ENCODE measurements at places on chromosomes 12 and 14.

DNA sequence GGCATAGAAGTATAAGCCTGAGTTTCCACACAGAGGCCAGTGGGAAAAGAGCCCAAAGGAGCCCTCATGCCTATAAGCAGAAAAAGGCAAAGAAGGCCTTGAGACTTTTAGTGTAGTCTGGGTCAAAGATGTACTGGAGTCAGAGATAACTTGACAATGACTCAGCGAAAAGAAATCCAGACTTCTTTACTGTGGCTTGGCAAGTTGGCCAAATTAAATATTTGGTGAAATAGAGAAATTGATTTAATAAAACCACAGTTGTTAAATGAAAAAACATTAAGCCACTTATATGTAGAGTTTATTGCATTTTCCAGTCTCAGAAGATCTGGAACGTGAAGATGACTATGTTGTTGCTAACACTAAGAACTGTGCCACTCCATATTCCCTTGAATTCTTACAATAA, 105.1 kb downstream of the TMTC3 start:
- DNase-seq = peak; percentile 97

DNA sequence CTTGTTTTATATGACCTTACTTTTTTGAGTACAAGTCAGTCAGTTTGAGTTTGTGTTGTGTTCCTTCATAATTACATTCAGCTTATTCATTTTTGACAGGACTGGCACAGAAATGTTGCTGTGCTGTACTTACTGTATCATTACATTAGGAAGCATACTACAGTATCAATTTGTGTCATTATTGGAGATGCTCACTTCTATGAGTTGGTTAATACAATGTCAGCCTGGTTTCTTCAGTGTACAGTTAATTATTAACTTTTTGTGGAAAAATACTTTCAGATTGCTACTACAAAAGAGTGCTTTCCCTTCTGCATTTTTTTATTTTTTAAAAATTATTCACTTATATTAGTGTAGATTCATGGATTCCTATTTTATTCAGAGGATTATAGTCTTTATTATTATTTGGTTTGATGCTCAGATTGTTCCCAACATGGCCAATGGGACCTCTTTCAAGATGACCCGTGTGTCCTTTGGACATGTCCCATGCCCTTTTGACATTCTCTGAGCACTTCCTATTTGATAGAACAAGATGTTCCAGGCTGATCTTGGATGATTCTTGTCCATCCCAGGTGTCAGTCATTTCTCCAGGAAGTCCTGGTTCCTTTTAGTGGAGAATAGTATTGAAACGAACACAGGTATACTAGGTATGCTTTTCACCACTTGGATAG, 66.6 kb downstream of the MON2 start:
- no peak for DNase-seq

GRCh38 chr12:82176761-82177490, 181.3 kb downstream of the CCDC59 start:
- peak; percentile 43 for DNase-seq

DNA sequence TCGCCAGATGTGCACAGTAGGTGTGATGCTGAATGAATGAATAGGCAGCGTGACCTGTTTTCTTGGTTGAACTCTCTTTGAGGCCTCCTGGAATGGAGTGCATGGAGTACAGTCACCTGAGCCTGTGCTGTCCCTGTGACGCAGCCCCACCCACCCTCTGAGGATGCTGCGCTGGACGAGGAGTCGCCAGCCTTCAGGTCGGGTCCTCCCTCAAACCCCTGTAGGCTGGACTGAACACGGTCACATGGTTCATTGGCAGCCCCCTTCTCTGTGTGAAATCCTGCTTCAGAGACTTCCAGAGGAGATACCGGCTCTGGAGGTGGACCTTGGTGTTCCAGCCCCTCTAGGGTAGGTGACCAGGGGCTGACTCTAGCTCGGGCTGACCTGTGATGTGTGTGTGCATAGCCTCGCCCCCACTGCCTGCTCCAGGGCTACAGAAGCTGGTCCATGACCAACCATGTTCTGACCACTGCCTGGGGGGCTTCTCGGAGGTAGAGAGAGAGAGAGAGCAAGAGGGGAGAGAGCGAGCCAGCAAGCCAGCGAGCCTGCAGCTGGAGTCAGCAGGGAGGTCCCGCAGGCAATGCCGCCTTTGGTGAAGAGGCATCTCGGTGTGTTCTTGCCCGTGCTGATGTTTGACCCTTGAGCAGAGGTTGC, 158.0 kb upstream of the RTL1 start:
- DNase-seq = no peak

GRCh38 chr14:92651758-92652406, 96.5 kb downstream of the LGMN start:
- no peak for DNase-seq

DNA sequence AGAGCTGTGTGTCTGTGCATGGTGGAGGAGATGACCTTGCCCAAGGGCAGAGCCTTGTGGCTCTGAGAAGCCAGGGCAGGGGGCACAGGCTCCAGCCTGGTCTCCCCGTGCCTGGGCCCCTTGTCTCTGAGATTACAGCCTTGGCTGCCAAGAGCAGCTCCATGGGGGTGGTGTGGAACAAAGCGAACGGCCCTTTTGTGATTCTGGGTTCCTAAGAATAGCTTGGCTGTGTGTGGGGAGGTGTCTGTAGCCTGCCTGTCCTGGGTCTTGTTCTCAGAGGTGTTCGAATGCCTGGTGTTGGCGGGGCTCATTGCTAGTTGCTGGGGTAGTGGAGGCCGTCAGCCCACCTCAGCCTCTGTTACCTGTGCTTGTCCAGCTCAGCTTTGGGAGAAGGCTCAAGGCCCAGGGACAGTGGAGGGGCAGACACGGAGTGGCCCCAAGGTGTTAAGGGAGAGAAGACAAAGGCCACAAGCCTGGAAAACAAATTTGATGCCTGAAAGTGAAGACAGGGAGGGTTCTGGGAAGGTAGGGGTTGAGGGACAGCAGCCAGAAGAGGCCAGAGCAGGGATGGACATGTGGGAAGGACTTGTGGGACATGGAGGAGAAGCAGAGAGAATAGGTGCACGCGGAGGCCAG, 7.4 kb upstream of the MYH7 start:
- no peak for DNase-seq

DNA sequence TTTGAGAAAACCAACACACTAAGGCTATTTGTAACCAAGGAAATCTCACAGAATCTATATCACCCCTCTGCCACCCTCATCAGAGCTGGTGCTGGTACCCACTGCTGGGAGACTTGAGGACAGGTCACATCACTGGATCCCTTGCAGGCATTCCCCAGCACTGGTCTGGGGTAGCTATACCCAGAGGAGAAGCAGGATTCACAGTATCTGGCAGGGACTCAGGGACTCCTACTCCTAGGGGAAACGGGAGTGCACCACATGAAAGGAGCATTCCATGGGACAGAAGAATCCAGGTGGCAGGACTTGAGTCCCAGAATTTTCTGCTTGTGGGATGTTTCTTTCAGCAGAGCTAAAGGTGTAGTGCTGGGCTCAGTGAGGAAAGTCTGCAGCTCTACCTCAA, 223.2 kb downstream of the ADGRD1 start:
- DNase-seq = no peak

DNA sequence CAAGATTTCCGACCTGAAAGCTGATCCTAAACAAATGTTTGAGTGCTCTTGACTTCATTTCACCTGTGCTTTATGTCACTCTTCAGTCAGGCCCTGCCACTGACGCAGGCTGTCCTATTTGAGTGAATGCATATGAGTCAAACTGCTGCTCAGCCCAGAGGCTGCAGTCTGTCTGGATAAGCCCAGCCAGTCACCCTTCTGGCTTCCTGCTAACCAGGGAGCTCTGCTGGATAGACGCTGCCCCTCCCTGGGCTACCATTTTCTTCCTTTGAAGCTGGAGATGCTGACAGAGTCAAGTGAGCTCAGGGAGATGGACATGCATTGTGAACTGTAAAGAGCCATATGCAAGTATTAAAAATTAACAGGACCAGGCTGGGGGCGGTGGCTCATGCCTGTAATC, 5.1 kb upstream of the TUNAR start:
- no peak for DNase-seq

DNA sequence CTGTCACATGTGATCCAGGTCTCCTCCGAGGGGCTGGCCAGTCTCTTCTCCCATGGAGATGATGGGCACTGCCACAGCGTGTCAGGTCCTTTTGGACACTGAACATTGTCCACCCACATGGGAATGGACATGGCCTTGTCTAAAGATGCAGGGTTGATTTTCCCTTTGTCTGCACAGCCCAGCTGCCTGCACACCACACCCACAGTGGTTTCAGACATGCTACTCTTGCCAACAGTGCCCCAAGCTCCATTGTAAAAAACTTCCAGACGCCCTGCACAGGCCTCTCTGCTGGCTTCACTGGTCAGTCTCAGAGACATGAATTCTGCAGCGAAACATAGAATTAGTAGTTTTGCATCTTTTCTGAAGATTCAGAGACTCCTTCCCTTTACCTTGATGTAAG, 18.5 kb downstream of the CD163 start:
- no peak for DNase-seq

- DNase-seq = peak; percentile 75
Measured at GRCh38 chr12:96044017-96044942, 8.9 kb upstream of the LTA4H start.

GRCh38 chr14:51972566-51972965, 16.8 kb upstream of the RTRAF start:
- DNase-seq = peak; percentile 20

GRCh38 chr14:103560691-103561090, 1.8 kb downstream of the BAG5 start:
- no peak for DNase-seq

DNA sequence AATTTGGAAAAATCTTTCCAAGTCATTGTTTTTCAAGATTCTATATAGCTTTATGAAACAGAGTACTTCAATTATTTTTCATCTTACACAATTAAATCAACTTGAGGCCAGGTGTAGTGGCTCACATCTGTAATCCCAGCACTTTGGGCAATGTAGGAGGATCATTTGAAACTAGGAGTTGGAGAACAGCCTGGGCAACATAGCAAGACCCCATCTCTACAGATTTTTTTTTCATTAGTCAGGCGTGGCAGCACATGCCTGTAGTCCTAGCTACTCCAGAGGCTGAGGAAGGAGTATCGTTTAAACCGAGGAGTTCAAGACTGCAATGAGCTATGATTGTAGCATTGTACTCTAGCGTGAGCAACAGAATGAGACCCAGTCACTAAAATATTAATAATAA, 72.9 kb downstream of the BMP4 start:
- DNase-seq = no peak

GRCh38 chr14:105855246-105855892, 329.0 kb downstream of the TMEM121 start:
- DNase-seq = no peak

GRCh38 chr12:77925536-77926108, 94.9 kb downstream of the NAV3 start:
- peak; percentile 99 for DNase-seq

GRCh38 chr12:78331753-78332152, 501.1 kb downstream of the NAV3 start:
- DNase-seq = peak; percentile 24

DNA sequence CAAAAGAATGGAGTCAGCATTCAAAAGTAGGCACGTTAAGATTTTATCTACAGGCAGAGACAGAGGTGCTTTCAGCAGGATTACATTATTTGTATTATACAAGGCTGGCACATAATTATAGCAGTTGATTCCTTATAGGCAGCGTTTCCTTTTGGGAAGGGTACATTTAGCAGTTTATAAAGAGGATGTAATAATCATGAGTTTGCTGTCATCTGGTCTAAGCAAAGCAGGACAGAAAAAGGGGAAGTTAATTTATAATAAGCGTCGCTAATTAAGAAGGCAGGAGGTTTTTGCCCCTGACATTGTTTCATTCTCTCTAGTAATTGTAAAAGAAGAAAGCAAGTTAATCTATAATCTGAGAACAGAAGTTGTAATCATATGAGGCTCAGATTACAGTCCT, 259.9 kb upstream of the MDGA2 start:
- no peak for DNase-seq

GRCh38 chr14:71049435-71050133, 142.3 kb downstream of the PCNX1 start:
- DNase-seq = peak; percentile 24

DNA sequence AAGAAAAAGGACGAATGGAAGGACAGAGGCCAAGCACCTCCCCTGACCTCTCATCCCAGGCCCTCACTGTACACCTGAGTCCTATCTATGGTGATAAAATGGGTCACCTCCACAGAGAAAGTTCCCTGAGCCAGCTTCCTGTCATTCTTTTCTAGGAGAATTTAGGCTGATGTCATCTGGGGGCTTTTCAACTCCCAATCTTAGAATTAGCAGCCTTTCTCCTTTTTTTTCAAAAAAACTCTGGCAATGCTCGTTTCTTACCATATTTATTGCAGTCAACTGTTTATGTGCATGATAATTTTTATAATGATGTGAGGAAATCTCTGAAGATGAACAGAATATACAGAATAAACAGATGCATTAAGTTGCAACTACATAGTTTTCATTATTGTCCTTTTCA, 177.6 kb downstream of the SNAPC1 start:
- DNase-seq = no peak

- no peak for DNase-seq
Measured at GRCh38 chr14:100156776-100157175, 2.7 kb downstream of the DEGS2 start.

DNA sequence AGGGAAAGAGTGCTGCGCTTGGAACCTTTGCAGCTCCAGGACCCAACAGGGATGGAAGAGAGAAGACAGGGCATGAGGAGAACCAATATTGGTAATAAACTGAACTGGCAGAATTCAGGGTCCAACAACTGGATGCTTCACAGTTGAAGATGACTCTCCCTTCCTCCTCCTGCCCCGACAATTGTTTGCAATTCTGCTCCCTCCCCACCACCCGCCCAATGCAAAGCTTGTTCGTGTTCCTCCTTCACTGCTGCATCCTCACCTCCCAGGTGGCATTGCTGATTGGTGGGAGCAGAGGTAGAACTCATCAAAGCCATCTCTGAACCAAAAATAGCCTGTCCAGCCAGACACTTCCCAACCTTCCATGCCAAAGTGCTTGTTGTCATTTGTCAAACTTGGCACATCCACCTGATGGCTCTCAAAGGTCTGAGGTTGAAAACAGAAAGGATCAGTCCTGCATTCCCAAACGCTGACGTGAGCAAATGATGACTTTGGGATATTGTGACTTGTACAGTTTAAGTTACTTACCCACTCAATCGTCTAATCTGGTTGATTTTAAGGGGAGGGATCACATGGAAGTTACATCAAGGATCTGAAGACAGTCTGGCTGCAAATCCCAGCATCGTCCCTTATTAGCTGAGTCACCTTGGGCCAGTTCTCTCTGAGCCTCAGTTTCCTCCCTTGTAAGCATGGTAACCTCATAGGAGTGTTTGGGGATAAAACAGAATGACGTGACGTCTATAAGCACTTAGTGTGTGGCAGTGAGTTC, 242.6 kb upstream of the CRY1 start:
- no peak for DNase-seq

- no peak for DNase-seq
Measured at GRCh38 chr14:90427848-90428426, 31.1 kb downstream of the CALM1 start.

DNA sequence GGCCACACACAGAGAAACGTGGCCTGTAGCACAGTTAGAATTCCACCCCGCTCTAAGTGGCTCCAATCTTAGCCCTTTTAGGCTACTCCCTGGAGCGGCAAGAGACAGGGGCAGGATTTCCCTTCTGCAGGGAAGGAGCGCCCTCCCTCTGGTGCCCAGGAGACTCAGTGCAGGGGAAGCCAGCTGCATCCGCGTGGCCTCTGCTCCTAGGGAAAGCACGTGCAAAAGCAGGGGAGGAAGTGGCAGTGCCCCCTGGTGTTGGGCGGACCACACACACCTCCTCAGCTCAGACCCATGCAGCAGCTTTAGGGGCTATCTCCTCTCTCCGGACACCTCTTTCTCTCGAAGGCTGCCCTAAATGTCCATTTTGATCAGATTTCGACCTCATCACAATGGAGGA, 50.0 kb downstream of the SPRING1 start:
- DNase-seq = no peak
